Renal cortical epithelial cell (primary cell): ENCODE measurements at places on chromosomes 1 and 21.

DNA sequence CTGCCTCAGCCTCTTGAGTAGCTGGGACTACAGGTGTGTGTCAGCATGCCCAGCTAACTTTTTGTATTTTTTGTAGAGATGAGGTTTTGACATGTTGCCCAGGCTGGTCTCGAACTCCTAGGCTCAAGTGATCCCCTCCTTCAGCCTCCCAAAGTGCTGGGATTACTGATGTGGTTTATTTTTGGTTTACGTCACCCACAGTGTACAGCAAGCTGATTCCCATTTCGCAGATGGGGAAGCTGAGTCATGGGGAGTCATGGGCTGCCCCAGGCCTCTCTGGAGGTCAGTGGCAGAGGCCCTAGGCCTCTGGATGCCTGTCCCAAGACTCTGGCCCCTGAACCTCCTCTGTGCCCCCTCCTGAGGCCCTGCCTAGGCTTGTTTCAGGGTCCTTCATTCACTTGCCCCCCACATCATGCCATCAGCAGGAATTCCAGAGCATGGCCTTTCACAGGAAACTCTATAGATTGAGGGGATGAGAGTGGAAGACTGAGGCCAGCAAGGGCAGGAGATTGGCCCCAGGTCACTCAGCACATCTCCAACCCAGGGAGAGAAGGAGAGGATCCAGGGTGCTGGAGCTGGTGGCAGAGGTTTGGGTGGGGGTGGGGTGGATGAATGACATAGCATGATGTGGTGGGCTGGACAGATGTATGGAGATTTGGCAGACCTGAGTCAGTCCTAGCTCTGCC is 266.0 kb downstream of the PTPRU start:
- DNase-seq = no peak

- DNase-seq = no peak
These were observed 151.8 kb upstream of the ST6GALNAC5 start for GRCh38 chr1:76715474-76715873.

DNA sequence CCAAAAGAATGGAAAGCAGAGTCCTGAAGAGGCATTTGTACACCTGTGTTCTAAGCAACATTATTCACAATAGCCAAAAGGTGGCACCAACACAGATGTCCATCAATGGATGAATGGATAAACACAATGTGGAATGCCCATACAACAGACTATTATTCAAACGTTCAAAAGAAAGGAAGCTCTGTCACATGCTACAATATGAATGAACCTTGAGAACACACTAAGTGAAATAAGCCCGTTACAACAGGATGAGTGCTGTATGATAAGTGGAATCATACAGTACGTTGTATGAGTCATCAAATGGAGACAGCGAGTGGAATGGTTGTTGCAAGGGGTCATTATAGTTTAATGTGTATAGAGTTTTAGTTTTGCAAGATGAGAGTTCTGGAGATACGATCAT is 80.1 kb downstream of the SH3BGR start:
- DNase-seq = no peak

DNA sequence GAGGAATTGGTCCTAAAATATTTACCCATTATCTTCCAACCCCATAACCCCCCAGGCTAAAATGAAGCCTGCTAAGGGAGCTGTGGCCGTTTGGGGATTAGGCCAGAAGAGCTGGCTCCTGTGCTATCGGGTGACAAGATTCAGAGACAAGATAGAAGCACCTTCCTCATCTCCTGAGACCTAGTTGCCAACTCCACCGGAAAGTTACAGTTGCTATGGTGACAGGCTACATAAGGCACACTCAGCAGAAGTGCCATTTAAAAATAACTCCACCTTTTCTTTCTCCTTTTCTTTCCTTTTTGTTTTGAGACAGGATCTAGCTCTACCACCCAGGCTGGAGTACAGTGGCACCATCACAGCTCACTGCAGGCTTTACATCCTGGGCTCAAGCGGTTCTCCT is 43.6 kb upstream of the ROR1 start:
- peak; percentile 45 for DNase-seq

GRCh38 chr1:55209247-55209646 is 5.9 kb downstream of the USP24 start:
- DNase-seq = no peak
